ENCODE measurements at places on chromosomes 2 and 18. TPM values are rescaled to one million over a fixed set of nuclear protein-coding genes. Genes with fewer than 3 reads are reported as not detected.

RAX gene
- total RNA-seq = not detected

HMSD gene
- total RNA-seq = not detected

STEAP3 gene
- total RNA-seq = 62.4 TPM

IL36B gene
- total RNA-seq = not detected

ST8SIA3 gene
- total RNA-seq = not detected

UGT1A6 gene
- 1.5 TPM for total RNA-seq

TMEFF2 gene
- total RNA-seq = 0.34 TPM

ACVR1C gene
- total RNA-seq = 0.05 TPM

SCG2 gene
- total RNA-seq = 0.82 TPM

RESP18 gene
- not detected for total RNA-seq

BZW1 gene
- total RNA-seq = 728 TPM
